ENCODE measurements at places on chromosomes 5 and 9.

DNA sequence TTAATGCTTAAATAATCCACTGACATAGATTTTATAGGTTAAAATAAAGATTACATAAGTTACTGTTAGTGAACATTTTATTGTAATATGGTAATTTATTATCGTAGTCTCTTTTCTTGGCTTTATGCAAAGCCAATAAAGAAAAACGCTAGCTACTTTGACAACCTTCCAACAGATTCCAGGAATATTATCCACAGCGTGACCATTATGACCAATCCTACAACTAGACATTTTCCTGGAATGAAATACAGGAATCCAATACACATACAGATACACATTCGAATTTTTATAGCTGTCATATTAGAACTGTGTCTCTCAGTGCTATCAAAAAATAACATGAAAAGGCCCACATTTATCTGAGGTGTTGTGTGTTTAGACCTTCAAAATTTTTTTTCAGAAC, 13.1 kb downstream of the RPS23 start:
- no peak for DNase-seq

- DNase-seq: no peak
Measured at GRCh38 chr9:16823906-16824305, 46.6 kb downstream of the BNC2 start.

- no peak for DNase-seq
Measured at GRCh38 chr5:30099634-30100033, 1093.9 kb upstream of the CDH6 start.

GRCh38 chr9:77961541-77961940, 70.1 kb downstream of the GNAQ start:
- no peak for DNase-seq

GRCh38 chr9:132486706-132487350, 76.8 kb downstream of the CFAP77 start:
- DNase-seq: no peak

Data from NCI-H1417 treated with DMSO at 0.1 percent for 48 hours (cell line).